ENCODE measurements at places on chromosomes 12 and 14. TPM values are rescaled to one million over a fixed set of nuclear protein-coding genes. Genes with fewer than 3 reads are reported as not detected.

ADAM20 gene
- total RNA-seq = 0.53 TPM

JDP2 gene
- 1.1 TPM for total RNA-seq

LHX5 gene
- not detected for total RNA-seq

PPFIBP1 gene
- 5.4 TPM for total RNA-seq

MUCL1 gene
- not detected for total RNA-seq

SPX gene
- 0.40 TPM for total RNA-seq

GZMH gene
- total RNA-seq = 35.8 TPM

SLC6A13 gene
- total RNA-seq = 0.35 TPM

FOXG1 gene
- total RNA-seq = not detected

ACRBP gene
- 2.0 TPM for total RNA-seq

MYO1H gene
- not detected for total RNA-seq

LYZ gene
- not detected for total RNA-seq

ACACB gene
- total RNA-seq = 15.1 TPM

SCNN1A gene
- total RNA-seq = 0.58 TPM

SAMD15 gene
- total RNA-seq = 0.14 TPM

CFAP54 gene
- 0.33 TPM for total RNA-seq

DLK1 gene
- total RNA-seq = not detected

DENR gene
- total RNA-seq = 65.9 TPM

KCNMB4 gene
- 0.32 TPM for total RNA-seq

CCDC196 gene
- total RNA-seq = not detected

RPGRIP1 gene
- not detected for total RNA-seq

FGD6 gene
- total RNA-seq = 0.91 TPM

Measured in activated CD8-positive, alpha-beta memory T cell treated with anti-CD3 and anti-CD28 coated beads, Interleukin-2, amount 10 ng/mL, durations not matched to agents 7 days and 5 days (primary cell).